Left colon (tissue), 2 donors: ENCODE measurements at places on chromosomes 12 and 14.
A peak's percentile ranks its signal among the peaks of the same experiment; 100 is the strongest.

GRCh38 chr12:107369006-107369405, 275.7 kb upstream of the CRY1 start:
- no peak for DNase-seq

DNA sequence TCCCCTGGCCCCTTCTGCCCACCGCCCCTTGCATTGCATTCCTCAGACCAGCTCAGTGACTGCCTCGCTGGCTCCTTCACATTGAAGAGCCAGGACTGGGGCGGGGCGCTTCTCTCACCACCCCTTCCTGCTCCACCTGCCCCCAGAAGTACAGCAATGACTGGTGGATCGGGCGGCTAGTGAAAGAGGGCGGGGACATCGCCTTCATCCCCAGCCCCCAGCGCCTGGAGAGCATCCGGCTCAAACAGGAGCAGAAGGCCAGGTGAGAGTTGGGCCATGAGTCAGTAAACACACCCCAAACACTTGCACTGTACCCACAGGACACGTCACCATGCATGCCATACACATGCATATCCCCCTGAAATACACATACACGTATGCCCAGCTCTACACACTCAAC, 5.8 kb downstream of the CACNB3 start:
- DNase-seq: no peak

GRCh38 chr12:80293759-80294158, 150.3 kb upstream of the PTPRQ start:
- no peak for DNase-seq

- no peak for DNase-seq
Measured at GRCh38 chr12:9120487-9121184, 4.9 kb upstream of the A2M start.

- DNase-seq: no peak
Measured at GRCh38 chr12:121009741-121010140, 6.5 kb downstream of the C12orf43 start.

DNA sequence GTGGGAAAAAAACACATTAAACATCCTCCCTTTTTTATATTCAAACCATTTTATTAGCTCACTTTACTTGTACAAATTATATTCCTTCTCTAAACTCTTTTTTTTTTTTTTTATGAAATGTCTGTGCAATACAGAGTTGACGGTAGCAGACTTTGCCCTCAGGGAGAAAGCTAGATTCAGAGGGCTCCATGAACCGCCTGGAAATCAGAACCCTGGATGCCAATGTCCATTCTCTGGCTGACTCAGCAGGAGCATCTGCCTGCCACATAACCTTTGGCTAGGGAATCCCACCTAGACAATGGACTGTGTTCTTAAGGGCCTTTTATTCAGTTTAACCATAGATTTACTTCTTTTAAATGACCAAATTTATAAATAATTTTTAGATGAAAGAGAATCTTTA, 467.0 kb downstream of the MDGA2 start:
- no peak for DNase-seq

GRCh38 chr14:49447540-49448107, 138.6 kb downstream of the RPS29 start:
- no peak for DNase-seq

GRCh38 chr12:87274594-87275245, 754.5 kb downstream of the C12orf50 start:
- DNase-seq: no peak

DNA sequence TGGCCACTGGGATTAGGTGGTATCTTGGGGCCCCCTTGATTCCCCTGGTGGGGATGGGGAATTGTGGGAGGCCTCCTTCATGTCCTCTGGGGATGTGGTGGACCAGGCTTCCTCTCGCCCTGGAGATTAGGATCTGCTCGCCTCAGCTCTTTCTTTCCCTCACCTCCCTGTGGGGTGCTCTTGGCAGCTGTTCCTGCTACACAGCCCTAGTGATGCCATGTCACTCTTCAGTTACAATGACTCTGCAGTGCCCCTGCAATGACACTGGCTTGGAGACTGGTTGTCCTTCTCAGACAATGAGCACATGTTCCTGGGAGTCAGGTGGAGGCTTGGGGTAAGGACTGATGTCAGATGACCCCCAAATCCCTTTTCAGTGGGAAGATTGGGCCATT, 83.9 kb downstream of the ADCK1 start:
- DNase-seq: no peak

DNA sequence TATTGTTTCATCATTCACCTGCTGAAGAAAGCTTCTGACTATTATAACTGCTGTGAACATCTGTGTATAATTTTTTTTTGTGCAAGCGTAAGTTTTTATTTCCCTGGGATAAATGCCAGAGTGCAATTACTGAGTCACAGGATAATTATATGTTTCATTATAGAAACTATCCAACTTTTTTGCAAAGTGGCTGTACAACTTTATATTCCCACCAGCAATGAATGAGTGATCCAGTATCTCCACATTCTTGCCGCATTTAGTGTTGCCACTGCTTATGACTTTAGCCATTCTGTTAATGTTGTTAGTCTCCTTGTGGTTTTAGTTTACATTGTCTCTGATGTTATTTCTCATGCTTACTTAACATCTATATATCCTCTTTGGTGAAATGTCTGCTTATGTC, 88.1 kb upstream of the CCDC175 start:
- DNase-seq: no peak

- DNase-seq: no peak
Measured at GRCh38 chr12:113958108-113958507, 8.0 kb downstream of the RBM19 start.

DNA sequence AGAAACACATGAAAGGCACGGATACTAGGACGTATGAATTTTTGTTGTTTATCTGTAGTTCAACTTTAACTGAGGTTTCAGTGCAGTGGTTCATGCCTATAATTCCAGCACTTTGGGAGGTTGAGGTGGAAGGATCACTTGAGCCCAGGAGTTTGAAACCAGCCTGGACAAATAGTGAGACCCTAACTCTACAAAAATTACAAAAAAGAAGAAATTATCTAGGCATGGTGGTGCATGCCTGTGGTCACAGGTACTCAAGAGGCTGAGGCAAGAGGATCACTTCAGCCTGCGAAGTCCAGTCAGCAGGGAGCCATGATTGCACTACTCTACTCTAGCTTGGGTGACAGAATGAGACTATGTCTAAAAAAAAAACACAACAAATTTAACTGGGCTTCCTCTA, 8.0 kb downstream of the KRT6B start:
- no peak for DNase-seq

- peak; percentile 70 for DNase-seq
Measured at GRCh38 chr12:122947352-122947792, 18.9 kb downstream of the ABCB9 start.
